ENCODE measurements at places on chromosomes 4 and X.

DNA sequence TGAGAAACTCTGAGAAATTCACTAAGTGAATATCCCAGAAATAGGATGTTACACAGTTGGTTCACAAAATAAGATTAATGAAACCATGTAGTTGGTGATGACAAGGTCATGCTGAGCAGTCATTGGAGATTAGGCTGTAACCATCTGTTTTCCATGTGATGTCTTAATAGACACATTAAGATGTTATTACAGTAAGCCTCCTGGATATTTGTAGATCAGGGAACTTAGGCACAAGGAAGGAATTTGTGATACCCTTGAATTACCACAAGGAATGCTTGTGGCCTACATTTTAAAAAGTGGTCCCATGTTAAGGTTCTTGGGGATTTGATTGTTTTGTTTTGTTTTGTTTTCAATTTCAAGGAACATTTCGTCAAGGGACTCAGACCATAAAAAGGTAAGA is 185.6 kb upstream of the BANK1 start:
- no peak for DNase-seq

GRCh38 chrX:153378607-153379006 is 22.5 kb downstream of the PNMA6E start:
- no peak for DNase-seq

DNA sequence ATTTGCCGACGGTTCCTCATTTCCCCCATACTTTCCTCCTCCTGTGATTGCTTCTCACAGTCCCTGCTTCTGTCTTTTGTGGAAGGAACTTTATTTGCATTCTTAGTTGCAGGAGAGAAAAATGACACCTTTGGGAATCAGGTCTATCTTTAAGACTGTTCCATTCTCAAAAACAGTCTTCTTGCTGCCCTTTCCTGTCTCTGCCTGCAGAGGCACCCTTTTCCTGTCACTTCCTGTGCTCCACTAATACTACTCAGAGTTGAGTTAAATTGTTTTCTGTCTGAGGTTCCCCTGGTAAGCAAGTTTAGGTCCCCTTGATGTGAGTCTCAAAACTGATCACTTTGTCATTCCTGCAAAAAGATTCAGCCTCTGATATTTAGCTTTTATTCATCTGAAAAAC is 208.8 kb upstream of the CLNK start:
- DNase-seq: no peak

GRCh38 chr4:151808542-151808941 is 47.7 kb upstream of the GATB start:
- DNase-seq: no peak

- DNase-seq: no peak
Measured at GRCh38 chr4:138241281-138242075, 671 bp downstream of the SLC7A11 start.

DNA sequence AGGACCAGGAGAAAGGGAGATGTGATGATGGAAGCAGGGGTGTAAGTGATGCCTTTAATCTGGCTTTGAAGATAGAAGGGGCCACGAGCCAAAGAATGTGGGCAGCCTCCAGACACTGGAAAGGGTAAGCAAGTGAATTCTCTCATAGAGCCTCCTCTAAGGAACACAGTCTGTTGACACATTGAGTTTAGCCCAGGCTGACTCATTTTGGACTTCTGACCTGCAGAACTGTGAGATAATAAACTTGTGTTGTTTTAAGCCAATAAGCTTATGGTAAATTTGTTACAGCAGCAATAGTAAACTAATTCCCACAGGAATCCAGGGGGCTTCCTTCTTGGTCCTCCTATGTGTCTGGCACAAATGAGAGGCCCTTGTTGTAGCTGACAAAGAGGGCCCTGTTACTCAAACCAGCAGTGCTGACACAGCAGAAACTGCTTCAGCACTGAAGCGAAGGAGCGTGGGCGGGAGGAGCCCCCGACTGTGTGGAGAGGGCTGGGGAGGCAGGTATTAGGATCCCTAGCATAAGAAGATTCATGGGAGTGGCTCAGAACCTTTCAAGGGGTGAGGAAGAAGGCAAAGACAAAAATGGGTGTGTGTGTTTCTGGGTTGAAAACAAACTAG is 268.7 kb downstream of the NR3C2 start:
- no peak for DNase-seq

- no peak for DNase-seq
Measured at GRCh38 chrX:26387906-26388305, 171.9 kb downstream of the MAGEB5 start.

GRCh38 chrX:13535376-13536165 is 33.8 kb upstream of the EGFL6 start:
- no peak for DNase-seq

DNA sequence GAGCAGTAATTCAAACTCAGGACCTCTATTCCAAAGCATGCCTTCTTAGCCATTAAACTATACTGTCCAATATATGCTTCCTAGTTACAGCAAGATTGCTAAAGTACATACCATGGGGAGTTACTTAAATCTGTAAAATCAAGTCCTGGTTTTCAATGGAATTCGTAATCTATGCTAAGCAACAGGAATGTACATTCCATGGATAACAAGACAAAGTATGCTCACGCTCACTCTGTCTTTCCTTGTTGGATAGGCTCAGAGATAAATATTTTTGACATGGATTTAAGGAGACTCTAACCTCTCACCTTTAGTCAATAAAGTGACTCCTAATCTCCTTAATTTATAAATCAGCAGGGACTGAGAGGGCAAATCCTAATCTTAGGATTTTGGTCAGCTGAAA is 47.3 kb upstream of the STK26 start:
- no peak for DNase-seq

DNA sequence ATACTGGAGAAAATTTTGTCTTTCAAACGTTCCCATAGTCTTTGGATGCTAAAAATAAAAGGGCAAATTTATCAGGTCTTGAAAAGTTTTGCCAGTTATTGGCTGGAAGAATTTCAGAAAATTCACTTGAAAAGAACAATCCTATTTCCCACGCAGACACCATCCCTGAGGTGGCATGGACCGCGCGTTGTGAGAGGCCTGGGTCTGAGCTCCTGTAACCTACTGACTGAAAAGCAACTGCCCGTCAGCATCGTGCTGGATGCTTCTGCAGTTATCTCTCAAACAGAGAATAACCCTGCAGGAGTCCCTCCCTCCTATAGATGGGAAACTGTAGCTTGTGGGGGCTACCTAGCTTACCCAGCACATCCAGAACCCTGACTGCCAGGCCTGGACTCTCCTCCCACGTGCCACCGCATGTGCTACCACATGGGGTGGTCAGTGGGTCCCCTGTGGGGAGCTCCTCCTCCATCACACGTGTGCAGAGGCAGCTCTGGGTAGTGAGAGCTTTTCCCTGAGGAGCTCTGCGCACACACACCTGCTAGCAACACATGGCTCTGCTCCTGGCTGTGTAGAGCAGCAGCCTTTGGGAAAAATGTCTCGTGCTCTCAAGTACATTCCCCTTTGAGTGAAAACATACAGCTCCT is 36.1 kb downstream of the NSG1 start:
- no peak for DNase-seq

GRCh38 chrX:87900320-87900908 is 382.8 kb downstream of the KLHL4 start:
- peak; percentile 7 for DNase-seq

- DNase-seq: no peak
Measured at GRCh38 chrX:68908071-68908470, 79.2 kb downstream of the EFNB1 start.

GRCh38 chrX:43551590-43551989 is 104.5 kb upstream of the MAOA start:
- no peak for DNase-seq

GRCh38 chr4:91688413-91688812 is 615.4 kb upstream of the GRID2 start:
- no peak for DNase-seq

- DNase-seq: no peak
Measured at GRCh38 chr4:2261110-2261852, 628 bp downstream of the MXD4 start.

DNA sequence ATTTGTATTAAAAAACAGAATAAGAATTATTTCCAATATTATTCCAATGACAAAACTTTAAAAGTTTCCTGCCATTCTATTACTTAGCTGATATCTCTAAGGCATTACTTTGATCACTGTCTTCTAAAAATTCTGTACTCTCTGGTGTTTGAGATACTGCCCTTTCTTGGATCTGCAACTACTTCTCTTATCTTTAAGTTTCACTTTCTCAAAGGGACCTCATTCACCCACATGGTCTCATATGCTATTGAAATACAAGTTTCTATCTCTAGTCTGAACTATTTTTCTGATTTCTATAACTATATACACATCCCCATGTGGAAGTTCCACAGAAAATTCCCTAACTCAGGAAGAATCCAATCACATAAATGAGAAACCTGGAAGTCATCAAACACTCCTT is 22.2 kb downstream of the TMPRSS11E start:
- no peak for DNase-seq

DNA sequence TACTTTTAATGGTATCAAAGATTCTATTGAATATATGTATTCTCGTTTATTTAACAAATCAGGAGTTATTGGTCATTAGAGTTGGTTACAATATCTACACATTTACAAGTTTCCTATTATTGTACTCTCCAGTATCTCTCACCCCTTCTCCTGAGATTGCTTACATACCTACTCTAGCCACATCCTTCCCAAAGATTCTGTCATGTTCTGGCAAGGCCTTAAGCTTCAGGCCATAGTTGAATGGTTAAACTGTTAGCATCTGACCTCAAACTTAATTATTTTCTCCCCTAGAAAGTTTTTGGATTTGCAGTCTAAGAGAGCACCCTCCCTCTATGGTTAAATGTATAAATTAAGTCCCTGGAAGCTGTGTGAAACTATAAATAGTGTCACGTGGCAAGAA is 784.2 kb downstream of the GLUD2 start:
- DNase-seq: no peak

DNA sequence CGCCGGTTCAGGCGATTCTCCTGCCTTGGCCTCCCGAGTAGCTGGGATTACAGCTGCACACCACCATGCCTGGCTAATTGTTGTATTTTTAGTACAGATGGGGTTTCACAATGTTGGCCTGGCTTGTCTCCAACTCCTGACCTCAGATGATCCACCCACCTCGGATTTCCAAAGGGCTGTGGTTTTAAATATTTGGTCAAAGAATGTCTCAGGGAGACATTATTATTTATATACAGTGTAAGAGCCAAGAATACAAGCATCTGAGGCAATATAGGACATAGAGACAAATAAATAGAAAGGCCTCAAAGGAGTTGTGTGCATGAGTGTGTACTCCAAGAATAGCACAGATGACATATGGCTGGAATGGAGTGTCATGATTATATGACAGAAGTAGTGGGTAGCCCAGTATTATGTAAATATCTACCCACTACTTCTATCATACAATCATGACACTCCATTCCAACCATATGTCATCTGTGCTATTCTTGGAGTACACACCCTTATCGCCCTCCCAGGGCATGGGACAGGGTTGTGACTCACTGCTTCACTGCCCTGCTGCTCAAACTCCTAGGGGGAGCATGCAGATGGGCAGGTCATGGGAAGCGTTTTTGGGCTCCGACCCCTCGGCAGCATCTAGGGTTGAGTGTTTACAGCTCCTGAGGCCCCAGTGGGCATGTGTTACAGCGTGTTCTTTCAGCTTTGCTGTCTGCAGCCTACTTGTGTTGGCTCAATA is 1649.8 kb upstream of the PCDH10 start:
- DNase-seq: no peak

- DNase-seq: no peak
Measured at GRCh38 chrX:55648434-55648833, 25.2 kb downstream of the FOXR2 start.

GRCh38 chrX:150081076-150081475 is 142.8 kb upstream of the EOLA2 start:
- DNase-seq: no peak

- DNase-seq: no peak
Measured at GRCh38 chr4:138938366-138938690, 77.3 kb upstream of the NOCT start.

- DNase-seq: no peak
Measured at GRCh38 chrX:139751053-139751452, 43.1 kb upstream of the MCF2 start.

DNA sequence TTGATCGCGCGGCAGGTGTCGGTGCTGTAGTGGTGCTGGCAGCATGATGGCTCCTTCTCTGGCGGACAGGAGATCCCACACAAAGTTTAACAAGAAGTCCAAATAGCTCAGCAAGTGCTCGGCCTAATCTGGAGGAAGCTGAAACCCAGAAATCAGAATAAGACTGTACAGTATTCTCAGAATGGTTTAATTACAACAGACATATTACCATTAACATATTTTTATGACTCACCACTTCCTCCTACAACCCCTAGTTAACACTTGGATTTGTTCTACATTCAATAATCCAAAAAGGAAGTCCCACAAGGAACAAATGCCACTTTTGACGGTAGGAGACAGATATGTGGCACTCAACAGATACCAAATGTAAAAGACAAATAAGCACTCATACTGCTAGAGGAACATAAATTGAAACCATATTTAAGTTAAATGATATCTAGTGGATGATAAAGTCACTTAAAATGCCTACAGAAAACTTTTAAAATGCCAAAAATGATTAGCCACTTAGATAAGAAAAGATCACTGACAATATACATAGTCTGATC is 91.2 kb downstream of the HUWE1 start:
- no peak for DNase-seq

GRCh38 chrX:71321731-71322130 is 20.2 kb downstream of the ITGB1BP2 start:
- no peak for DNase-seq

GRCh38 chr4:167893531-167893930 is 198.8 kb upstream of the ANXA10 start:
- no peak for DNase-seq

- DNase-seq: no peak
Measured at GRCh38 chr4:7540654-7541413, 106.1 kb upstream of the PSAPL1 start.

DNA sequence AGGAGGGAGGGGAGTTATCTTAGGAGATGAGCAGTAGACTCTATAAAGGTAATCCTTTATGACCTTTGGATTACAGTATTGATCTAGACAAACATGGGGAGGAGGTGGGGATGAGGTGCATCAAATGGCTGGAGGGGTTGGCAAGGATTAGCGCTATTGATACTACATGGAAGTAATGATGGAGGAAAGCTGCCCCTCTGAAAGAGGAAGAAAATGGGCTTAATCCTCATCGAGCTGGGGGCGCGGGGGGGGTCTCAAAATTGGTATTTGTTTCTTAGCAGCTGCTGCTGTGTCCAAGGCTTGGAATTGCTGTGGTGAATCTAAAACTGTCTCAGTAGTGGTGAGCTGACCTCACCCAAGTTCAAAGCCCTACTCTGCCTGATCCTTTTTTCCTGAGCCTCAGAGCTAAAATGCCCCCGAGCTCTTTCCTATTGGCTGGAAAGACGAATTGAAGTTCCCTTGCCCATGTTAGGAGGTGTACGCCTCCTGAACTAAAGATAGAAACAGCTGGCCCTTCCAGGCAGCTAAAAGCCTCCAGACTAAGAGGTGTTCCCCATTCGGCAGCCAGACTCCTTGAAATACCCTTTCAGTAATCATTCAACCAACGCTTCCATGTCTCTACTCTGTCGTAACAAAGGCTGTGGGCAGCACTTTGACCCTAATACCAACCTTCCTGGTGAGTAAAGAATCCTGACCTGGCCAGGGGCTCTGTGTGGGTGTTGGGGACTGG is at the start of gene ITGB1BP2:
TSS of gene ITGB1BP2 (plus strand) at position 556 of the 730 bp plus-strand sequence. CDS start at position 613, 57 bp downstream.
- no peak for DNase-seq

- no peak for DNase-seq
Measured at GRCh38 chr4:103361926-103362325, 163.8 kb upstream of the CENPE start.

GRCh38 chr4:78136109-78137081 is 79.3 kb downstream of the FRAS1 start:
- DNase-seq: no peak

Data from GM12864 (cell line).